Midbrain (tissue), 1 donor: ENCODE measurements at places on chromosomes 7 and 10.
A peak's percentile ranks its signal among the peaks of the same experiment; 100 is the strongest.

DNA sequence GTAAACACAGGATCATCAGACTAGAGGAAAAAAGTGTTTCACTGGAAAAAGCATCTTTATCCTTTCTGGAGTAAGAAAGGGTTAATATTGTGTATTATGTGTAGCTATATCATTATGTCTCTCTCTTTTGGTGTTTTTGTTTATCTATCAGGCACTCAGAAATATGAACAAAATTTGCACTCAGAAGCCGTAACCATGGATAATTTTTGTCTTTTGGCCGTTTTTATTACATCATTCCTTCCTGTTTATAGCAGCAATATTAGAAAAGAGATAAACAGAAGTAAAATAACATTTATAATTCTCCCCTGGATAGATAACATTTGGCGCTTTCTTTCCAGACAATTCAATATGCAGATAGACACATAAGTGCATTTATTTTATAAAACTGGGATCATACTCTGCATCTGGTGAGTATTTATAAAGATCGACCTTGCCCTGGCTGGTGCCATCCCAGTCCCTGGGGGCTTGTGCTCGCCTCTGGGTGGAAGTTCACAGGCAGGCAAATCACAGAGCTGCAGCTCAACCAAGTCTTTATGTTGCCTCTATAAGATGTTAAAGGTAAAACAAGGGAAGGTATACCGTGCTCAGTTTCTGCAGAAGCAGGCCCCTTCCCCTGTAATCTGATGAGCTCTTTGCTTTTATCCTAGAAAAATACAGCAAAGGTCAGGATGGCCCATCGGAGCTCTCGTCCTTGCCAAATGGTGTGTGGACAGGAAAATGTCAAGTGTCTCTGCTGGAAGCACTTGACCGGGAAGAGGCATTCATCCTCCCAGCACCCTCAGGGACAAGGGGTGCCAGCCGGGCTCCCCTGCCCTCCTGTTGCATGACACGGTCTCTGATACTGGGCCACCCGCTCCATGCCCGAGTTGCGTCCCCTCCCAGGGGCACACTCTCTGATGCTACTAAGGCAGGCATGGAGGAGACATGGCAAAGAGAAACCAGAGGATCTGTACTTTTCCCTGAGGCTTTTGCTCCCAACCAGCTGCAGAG, 43.9 kb downstream of the PYROXD2 start:
- no peak for DNase-seq

- DNase-seq: no peak
Measured at GRCh38 chr7:40793132-40793531, 658.3 kb downstream of the SUGCT start.

DNA sequence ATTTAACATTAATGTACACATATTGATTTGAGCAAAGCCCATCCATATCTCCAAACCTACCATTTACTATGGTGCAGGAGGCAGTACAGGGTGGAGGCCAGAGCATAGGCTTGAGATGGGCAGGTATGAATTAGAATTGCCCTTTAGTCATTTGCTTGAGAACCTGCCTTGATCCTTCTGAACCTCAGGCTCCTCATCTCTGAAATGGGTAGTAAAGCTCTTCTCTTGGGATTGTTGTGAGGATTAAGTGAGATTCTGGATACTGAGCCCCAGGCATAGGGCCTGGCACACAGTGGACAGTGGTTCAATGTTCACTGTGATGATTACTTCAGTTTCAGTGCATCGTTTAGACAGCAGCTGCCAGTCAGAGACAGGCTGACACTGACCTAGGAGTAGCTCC, 5.0 kb upstream of the ATXN7L1 start:
- DNase-seq: no peak

DNA sequence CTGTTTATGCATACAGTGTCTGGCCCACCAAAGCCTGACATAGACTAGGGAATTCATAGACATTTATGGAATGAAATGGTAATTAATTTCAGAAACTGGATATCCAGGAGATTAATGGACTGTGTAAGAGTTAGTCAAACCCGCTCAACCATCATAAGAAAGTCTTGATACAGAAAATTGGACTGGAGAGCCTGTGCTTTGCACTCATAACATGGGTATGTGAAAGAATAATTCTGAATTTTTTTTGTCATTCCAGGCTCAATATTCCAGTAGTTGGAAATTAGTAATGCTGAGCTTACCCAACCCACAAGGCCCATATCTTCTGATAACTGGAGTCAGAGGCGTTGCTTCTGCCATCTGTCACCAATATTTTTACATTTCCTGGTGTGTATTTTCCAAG, 799.7 kb upstream of the IGFBP3 start:
- no peak for DNase-seq

DNA sequence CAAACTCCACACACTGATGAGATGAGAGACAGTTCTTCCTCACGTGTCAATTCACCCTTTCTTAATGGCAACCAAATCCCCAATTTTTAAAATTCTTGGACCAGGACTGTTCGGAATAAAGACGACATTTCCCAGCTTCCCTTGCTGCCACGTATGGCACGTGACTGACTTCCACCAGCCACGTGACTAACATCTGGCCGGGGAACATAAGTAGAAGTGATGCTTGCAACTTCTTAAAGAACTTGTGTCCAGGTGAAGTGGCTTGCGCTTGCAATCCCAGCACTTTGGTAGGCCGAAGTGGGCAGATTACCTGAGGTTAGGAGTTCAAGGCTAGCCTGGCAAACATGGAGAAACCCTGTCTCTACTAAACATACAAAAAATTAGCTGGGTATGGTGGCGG, 405.1 kb downstream of the CALN1 start:
- DNase-seq: no peak

GRCh38 chr10:122702275-122702674, 2.6 kb upstream of the C10orf120 start:
- DNase-seq: peak; percentile 41

DNA sequence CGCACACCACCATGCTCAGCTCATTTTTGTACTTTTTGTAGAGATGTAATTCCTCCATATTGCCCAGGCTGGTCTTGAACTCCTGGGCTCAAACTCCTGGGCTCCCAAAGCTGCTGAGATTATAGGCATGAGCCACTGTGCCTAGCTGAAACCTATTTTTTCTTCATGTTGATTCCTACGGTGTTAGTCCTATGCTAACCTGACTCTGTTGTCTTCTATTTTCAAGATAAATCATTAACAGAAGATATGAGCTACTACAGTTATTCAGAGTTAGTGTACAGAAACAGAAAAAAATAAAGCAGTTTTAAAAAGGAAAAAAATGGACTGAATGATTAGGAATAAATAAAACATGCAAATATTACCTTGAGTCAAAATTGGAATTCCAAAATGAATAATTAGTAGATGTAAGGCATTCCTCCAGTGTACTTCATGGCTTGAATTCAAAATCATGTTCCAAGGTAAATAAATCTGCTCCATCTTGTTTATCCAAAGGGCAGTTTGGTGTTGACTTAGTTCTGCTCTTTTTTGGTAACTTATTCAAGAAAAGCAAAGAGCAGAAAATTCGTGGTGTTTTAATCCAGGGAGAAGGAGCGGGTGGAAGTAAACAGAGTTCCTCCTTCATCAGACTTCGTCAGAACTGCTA, 185.8 kb downstream of the CACNB2 start:
- DNase-seq: no peak

- no peak for DNase-seq
Measured at GRCh38 chr10:42645103-42645502, 6.7 kb upstream of the ZNF33B start.

- DNase-seq: no peak
Measured at GRCh38 chr7:150992833-150993302, 2.1 kb downstream of the NOS3 start.

- no peak for DNase-seq
Measured at GRCh38 chr10:36373424-36374096, 731.5 kb upstream of the FZD8 start.
